Inflammatory macrophage treated with lipopolysaccharide for 4 hours (primary cell): ENCODE measurements at places on chromosomes 3 and 15.

DNA sequence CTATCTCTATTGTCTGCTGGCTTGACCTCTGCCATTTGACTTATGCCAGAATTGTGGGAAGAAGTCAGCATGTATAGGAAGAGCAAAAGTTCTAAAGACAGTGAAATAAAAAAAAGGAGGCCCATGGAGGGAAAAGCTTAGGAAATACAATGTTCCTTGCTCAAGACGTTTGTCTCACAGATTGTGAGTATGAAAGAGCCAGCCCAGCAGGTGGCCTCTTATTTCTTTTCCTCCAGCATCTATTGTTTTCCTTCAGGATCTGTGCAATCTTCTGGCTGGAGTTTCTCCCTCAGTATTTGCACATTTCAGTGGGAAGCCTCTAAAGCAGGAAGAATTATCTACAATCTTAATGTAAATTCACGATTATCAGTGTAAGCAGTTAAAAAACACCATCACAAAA, 43.7 kb downstream of the ZDHHC3 start:
- DNase-seq = no peak

DNA sequence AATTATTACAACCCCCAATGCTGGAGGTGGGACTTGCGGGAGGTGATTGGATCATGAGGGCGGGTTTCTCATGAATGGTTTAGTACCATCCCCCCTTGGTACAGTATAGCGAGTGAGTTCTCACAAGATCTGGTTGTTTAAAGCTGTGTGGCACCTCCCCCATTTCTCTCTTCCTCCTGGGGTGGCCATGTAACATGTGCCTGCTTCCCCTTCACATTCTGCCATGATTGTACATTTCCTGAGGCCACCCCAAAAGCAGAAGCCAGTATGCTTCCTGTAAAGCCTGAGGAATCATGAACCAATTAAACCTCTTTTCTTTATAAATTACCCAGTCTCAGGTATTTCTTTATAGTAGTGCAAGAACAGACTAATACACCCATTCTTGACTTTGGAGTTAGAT, 20.3 kb upstream of the PROK2 start:
- DNase-seq = peak; percentile 40

DNA sequence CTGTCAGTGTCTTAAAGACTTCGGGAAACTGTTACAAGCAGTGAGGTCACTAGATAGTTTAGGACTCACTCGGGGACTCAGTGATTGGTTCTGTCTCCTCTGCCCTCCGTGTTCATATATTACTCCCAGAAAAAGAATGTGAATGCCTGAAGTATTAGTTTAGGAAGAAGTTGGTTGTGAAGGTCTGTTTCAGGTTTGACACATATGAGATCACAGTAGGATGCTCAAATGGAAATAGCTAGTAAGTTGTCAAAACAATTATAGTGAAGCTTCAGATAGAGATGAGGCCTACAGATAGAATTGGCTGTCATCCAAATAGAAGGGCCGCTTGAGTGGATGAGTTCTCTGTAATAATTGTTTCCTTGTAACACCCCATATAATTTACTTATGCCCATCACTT, 172.6 kb downstream of the PLCL2 start:
- no peak for DNase-seq

- peak; percentile 18 for DNase-seq
Observed at GRCh38 chr3:139540651-139541531, 1.3 kb upstream of the RBP1 start.

DNA sequence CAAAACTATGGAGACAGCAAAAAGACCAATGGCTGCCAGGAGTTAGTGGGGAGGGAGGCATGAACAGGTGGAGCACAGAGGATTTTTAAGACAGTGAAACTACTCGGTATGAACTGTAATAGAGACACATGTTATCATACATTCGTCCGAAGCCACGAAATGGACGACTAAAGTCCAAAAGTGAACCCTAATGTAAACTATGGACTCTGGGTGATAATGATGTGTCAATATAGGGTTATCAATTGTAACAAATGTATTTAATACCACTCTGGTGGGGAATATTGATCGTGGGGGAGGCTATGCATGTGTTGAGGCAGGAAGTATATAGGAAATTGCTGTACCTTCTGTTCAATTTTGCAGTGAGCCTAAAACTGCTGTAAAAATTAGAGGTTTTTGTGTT, 107.0 kb downstream of the CPN2 start:
- DNase-seq = no peak

- DNase-seq = peak; percentile 68
Observed at GRCh38 chr3:141854599-141854998, 21.8 kb upstream of the ATP1B3 start.

DNA sequence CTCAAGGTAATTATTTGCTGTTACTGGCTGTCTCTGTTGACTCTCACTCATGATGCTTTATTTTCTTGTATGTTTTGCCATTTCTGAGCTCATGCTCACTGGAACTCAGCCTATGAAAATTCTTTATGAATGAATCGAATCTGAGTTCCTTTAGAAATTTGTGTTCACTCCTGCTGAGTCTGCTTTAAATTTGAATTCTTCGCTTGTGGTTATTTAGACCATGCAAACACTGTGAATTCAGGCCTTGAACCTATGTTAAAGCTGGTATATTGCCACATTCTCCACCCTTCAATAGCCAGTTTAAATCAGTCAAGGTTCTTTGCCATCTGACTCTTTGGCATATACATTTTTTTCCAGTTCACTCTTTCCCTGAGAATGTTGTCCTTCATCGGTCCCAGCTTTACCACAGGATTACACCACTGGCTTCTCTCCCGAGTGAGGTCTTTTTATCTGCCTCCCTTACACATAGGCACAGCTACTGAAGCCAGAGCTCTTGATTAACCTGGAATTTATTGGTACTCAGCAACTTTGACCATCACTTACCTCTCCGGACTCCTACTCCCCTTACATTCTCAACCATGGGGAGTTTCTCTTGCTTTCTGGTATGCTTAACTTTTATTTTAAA, 400.6 kb downstream of the VPS13C start:
- no peak for DNase-seq

DNA sequence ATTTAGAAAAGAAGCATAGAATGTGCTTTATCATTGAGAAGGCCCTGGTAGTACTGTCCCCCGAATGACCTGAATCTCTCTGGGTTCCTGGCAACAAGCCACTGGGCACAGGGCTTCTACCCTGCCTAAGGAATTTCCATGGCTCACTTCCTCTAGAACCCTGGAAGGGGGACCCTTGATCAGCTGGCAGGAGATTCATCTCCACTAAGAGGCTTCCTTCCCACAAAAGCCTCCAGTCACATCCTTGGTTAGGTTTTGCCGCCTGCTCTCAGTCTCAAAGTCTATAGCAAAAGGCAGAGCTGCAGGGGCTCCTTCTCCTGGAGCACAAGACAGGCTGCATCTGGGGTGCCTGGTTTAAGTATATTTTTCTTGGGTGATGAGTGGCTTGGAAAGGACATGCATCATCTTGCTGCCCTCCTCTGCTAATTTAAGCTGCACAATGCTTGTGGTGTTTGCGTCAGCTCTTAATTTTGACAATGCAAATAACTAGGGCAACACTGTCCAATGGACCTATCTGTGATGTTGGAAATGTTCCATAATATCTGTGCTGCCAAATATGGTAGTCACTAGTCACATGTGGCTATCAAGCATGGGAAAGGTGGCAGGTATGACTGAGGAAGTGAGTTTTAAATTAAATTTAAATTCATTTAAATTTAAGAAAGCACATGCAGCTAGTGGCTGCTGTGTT, 33.4 kb upstream of the RARRES1 start:
- no peak for DNase-seq

DNA sequence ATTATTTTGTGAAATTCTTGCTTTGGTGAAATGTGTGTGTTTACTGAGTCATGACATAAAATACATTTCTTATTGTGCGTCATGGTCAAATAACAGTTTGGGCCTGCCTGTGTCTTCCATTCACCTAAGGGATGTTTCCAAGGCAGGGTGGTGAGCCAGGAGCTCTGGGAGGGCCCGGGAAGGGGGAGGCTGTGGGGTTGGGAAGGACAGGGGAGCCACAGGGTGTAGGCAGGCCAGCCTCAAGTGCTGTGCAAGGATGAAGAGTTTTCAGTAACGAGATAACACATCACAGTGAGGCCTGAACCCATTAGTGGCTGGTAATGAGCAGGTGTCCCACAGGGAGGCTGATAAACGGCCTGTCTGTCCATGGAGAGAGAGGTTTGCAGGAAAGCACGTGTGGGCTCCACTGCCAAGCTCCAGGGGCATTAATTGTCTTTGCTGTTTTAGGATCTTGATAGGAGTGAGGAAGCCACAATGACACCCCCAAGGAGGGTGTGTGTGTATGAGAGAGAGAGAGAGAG, 35.6 kb upstream of the SEC13 start:
- DNase-seq = no peak

- no peak for DNase-seq
Observed at GRCh38 chr3:33629219-33629618, 88.8 kb downstream of the CLASP2 start.

- DNase-seq = no peak
Observed at GRCh38 chr3:53217175-53217574, 38.6 kb downstream of the TKT start.

- no peak for DNase-seq
Observed at GRCh38 chr3:59717679-59718205, 667.9 kb upstream of the CFAP20DC start.

DNA sequence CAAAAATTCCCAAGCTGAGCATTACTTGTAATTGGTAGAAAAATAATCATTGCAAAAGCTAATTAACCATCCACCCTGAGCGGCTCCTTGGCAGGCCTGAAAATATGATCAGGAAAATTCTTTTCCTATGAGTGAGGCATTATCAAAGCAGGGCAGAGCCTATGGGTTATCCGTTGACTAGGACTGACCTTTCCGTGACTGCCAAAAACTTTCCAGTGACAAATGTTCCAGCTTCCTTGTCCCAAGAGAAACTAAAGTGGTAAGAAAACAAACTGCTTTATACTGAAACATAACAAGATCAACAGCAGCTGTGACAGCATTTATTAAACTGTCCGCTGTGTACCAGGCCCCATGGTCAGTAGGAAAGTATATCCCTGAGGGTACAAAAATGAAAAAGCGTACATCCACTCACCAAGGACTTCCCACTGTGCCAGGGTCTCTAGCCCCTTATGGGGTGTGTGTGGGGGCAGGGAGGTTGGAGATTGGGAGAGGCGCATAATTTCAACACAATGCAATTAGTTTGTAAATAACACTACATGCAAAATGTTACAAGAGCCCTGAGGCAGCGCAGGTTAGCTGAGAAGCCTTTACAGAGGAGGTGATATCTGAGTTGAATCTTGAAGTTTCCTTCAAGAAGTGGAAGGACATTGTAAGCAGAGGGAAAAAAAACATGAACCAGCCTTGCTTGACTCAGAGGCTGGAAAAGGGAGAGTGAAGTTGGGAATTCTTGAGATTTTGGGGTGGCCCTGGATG, 8.5 kb downstream of the LIPC start:
- DNase-seq = no peak

DNA sequence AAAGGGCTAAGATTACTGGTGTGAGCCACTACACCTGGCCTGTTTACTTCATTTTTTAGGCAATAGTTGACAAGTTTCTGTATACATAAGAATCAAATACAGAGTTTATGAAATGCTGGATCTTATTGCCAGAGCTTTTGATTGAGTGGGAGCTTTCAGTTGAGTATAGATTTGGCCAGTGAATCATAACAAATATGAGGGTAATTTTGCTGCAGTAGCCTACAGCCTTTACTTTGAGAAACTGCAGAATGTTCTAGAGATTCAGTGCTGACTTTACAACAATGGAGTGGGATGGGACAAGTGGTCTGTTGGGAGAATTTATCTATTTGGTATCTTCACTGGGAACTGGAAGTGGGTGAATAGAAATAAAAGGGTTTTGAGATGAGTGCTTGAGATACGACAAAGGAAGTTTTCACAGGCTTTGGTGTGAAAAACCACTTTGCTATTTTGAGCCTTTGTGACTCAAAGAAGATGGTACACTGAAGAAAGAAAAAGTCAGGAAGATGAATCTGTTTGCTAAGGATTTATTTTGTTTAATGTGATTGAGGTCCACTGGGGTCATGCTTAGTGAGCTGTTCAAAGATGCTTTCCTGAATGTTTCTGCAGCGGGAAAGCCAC, 227.8 kb downstream of the UBE2E2 start:
- DNase-seq = no peak

- DNase-seq = no peak
Observed at GRCh38 chr3:31185062-31185357, 290.5 kb upstream of the GADL1 start.

- DNase-seq = no peak
Observed at GRCh38 chr15:98976500-98976899, 31.1 kb downstream of the PGPEP1L start.

GRCh38 chr3:73848173-73848906, 223.6 kb upstream of the PDZRN3 start:
- DNase-seq = no peak

DNA sequence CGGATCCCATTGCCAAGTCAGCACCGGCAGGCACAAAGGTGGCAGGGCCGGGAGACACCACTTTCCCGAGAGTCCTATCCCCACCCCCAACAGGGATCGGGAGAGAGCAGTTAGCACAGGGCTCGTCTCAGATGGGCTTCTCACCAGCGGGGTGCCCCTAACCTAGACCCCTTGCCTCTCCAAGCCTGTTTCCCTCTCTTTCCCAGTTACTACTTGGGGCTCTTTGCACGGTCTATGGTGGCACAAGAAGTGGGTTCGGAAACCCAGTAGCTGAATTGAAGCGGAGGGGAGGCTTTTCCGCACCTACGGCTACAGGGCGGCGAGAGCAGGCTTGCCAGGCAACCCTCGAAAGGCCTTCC, 383 bp upstream of the EFCC1 start:
- no peak for DNase-seq

DNA sequence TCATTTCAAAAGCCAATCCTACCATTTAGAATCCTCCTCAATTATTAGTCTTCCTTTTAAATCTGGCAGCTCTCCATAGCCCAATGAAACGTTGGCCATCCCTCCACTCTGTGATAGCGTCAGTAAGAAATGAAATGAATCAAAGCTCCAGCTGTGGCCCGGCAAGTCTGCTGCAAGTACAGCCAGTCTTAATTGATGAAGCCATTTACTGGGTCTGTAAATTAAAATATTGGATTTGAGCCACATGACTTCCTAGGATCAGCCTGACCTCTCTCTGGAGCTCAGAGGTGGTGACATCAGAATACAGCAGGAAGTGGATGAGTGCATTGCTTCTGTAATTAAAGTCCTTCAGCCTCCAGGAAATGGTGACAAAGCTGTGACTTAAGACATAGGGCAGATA, 347.0 kb upstream of the LMCD1 start:
- no peak for DNase-seq

DNA sequence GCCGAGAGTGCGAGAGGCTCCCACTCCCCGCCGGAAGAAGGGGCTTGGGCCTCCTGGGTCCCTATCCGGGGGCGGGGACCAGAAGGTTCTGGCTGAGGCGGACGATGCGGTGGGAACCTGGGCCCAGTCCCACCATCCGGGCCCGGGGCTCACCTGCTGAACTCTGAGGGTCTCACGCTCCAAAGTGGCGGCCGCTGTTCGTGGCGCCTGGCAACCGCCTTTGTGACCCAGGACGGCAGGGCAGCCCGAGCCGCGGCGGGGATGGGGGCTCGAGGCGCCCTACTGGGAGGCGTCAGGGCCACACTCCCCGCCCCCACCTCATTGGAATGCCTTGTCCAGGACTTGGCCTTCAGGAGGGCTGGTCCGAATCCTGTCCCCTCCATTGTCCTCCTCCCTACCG, at the start of gene FANCD2OS:
FANCD2OS (minus strand) TSS at position 165 of the 400 bp plus-strand sequence. CDS start 3,481 bp downstream, outside the sequence.
- no peak for DNase-seq

- no peak for DNase-seq
Observed at GRCh38 chr3:154952553-154952952, 127.6 kb upstream of the MME start.
